ENCODE measurements at places on chromosomes 13 and 19.

DNA sequence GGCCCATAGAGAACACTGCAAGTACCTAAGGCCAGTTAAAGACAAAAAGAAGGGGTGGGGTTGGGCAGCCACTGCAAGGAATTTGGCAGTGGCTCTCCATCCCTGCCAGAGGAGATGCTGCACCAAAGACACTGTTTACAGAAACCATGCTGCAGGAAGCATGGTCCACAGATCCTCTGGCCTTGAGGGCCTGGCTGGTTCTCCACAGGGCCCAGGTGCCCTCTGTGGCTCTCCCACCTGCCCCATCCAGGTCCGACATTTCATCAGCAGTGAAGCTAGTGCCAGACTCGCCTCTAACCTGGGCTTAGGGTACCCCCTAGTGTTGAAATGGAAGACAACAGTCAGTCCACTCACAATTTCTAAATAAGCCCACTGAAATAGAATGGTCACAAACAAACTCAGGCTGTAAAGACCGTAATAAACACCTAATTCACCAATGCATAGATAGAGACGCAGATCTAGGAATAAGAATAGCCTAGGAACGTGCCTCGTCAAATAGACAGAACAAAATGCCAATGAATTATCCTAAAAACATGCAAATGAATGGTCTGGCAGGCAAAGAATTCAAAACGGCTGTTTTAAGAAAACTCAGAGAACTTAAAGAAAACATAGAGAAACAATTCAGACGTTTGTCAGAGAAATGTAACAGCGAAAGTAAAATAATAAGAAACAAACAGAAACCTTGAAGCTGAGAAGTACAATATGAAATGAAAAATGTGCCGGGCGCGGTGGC lies 23.3 kb downstream of the LYPD4 start:
- DNase-seq = peak; percentile 87

DNA sequence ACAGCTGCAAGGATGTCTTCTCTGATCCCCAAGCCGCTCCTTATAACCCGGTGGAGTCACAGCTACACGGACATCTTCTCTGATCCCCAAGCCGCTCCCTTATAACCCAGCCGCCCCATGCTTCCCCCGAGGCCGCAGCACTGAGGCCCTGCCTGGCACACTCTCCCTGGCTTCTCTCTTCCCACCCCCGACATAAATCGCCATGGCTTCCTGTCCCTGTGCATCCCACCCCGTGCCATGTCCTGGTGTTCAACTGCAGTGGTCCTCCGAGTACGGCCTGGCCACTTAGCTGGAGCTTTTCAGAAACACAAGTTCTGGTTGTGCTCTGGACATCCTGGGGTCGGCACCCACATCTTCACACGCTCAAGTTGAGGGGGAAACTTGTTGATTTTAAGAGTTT lies 60.4 kb downstream of the RASA3 start:
- DNase-seq = no peak

DNA sequence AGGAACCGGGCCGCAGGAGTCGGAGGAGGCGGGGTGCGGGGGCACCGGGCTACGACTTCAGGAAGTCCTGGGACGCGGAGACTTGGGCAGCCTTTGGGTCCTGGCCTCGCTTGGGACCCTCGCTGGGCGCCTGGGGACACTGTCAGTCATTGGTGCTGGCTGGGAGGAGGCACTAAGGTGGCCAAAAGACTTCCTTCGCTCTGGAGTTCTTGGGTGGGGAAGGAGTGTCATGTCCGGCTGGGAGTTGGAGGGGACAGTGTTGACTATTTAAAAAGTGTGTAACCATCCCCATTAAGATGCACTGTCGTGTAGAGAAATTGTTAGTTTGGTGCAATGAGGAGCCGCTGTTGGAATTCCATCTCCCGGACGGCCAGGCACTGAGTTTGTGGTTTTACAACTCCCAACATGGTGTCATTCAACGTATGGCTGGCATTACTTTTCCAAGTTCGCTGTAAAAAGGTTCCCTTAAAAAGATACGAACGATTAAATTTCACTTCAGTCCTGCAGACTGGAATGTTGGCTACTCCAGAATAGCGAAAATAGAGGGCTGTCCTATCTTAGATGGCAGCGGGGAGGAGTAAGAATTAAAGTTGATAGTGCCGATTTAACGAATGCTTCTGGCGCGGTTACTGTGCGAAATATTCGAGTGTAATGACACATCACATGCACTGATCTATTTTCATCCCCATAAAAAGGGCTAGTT lies 776 bp downstream of the DNAJC3 start:
- DNase-seq = no peak

DNA sequence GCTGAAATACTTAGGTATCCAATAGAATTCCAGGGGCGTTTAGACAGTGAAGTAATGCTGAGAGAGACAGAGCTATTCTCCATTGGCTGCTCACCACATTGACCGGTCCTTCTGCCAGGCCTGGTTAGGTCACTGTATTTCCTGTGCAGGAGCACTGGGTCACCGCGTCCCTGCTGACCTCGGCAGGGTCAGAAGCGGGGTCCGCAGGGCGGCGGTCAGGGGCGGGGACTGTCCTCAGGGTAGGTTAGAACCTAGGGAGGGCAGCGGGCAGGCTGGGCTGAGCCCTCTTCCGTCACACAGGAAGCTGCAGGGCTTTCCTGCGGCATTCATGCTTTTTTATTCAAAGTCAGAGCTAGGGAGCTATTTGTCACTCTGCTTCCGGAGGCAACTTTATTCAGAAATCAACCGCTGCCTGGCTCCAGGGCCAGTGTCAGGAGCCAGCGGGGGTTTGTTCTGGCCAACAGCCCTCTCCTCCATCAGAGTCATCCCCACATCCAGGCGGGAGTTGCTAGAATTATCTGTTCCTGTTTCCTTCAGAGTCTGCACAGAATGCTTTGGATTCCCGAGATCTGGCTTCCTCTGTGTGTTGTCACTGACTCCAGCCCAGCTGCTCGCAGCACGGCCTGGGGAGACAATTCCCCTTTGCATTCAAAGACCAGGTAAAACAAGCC lies 81.2 kb upstream of the WASF3 start:
- no peak for DNase-seq

DNA sequence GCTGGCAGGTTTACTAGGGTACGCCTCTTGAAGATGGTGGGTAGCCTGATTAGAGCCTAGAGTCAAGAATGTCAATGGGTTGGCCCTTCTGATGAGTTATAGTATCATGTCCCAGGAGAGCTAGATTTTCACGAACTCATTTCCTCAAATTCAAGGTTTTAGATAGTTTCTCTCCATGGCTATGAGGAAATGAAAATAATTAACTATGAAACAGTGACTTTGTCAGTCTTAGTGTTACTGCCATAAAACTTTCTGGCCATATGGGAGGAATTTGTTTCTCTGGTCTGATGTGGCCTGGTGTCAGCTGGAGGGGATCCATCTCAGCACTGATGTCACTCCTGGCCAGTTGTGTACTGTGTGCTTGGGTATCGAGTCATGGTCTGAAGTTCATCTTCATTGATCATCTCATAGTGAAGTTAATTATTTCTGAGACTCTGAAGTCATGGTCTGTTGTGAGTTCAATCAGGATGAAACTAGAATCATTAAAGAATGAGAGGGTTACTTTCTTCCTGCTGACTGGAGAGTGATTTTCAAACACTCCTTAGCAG lies 49.4 kb upstream of the TNFSF11 start:
- DNase-seq = no peak

GRCh38 chr19:56538254-56538760 lies 441 bp upstream of the ZFP28 start:
- peak; percentile 41 for DNase-seq

- peak; percentile 55 for DNase-seq
Observed at GRCh38 chr19:35644987-35645679, 3.0 kb upstream of the COX6B1 start.

- DNase-seq = no peak
Observed at GRCh38 chr13:99354371-99354951, 47.3 kb upstream of the GPR183 start.

DNA sequence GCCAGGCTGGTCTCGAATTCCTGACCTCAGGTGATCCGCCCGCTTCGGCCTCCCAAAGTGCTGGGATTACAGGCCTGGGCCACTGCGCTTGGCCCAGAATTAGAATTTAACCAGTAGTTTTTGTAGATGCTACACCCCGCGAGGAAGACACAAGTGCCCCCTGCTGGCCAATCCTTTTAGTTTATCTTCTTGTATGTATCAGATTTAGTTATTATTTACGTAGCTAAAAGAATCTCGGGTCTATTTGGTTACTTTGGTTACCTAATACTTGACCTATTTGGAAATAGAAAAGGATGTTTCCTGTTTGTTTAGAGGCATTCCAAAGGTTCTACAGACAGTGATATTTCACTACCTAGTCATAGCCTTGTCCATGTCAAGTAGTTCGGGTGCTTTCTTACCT lies 22.0 kb downstream of the MUC16 start:
- no peak for DNase-seq

DNA sequence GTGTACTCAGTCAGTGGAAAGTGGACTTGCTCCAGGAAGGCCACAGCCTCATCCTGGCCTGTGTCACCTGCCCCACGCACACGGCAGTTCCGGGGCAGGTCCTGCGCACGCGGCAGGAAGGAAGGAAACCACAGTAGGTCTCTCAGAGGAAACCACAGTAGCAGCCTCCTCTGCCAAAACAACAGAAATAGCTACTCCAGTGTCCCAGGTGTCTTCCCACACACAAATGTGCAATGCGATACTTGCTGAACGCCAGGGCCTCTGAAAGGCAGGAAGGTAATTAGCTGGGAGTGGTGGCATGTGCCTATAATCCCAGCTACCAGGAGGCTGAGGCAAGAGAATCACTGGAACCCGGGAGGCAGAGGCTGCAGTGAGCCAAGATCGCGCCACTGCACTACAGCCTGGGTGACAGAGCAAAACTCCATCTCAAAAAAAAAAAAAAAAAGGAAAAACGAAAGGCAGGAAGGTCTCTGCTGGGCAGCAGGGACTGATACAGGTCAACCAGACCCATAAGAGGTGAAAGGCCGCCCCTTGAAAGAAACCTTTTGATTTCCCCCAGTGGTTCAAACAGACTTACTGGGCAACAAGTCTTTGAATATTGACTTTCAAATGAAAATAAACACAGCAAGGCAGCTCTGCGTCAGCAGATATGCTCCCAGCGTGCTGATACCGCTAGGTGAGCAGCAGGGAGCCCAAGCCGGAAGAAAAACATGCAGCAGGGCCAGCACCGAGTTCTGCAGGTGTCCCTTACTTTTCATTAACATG lies 49.5 kb downstream of the CRYL1 start:
- DNase-seq = no peak

- DNase-seq = no peak
Observed at GRCh38 chr13:33441015-33441414, 155.5 kb upstream of the STARD13 start.

DNA sequence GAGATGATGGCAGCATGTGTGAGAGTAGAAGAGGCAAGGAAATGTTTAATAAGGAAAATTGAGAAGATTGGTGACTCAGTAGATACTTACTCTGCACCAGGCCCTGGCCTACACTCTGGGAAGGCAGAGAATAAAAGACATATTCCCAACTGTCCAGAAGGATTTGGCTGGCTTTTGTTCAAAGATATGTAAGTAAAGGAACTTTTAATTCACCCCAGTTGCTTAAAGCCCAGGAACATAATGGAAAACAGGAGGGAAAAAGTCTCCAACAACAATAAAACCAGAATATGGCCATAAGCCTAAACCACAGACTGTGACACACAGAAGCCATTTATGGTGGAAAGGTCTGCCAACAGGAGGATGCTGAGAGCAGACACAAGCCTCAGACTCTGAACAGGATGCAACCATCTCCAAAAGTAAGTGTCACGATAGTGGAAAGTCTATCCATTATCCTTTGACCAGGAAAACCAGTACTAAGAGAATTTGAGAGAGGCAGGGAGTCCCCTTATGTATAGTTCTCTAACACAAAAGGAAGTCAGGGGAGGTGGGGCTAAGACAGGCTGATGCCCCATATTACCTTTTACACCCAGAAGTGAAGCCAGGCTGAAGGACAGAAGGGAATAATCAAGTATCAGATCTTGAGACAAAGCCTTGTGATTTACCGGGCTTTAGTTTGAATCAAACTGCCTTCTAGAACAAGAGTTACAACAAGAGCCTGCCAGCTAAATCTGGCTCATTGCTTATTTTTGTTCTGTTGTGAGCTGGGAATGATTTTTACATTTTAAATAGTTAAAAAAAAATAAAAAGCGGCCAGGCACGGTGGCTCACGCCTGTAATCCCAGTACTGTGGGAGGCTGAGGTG lies 169.5 kb upstream of the STARD13 start:
- DNase-seq = no peak

- DNase-seq = no peak
Observed at GRCh38 chr13:31747291-31747690, 8.0 kb downstream of the RXFP2 start.

- DNase-seq = no peak
Observed at GRCh38 chr19:17058236-17058635, 17.0 kb downstream of the HAUS8 start.

- no peak for DNase-seq
Observed at GRCh38 chr19:39082745-39083598, 1.2 kb upstream of the ACP7 start.

- no peak for DNase-seq
Observed at GRCh38 chr19:47313754-47314295, 4.2 kb downstream of the C5AR1 start.

DNA sequence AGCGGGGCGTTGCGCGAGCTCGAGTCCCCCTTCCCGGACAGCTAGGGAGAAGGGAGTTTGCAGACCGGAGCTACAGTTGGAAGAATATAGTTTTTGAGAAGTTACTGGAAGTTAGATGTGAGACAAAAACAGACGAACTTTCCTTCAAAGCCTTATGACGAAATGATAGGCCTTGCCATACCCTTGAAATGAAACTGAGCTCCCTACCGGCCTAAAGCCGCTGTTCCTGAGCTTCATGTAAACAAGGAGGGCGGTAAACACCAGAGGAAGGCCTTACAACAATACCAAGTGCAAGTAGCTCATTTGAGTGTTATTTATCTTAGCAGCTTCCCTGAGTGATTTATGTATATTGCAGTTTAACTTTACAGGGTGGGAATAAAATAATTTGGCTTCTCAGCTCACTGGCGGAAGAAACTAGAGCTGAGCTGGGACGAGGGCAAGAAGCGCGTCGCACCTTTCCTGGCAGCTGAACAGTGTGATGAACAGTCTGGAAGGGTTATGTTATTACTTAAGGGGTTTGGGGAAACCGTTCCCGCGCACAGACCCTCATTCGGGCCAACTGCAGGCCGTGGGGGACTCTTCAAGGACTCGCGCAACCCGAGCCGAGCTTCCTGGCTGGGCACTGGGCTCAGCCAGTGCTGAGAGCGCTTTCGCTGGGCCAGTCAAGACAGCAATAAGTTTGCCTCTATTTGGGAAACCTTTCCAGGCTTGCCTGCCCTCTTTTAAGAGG lies 111.2 kb downstream of the KCNRG start:
- peak; percentile 26 for DNase-seq

DNA sequence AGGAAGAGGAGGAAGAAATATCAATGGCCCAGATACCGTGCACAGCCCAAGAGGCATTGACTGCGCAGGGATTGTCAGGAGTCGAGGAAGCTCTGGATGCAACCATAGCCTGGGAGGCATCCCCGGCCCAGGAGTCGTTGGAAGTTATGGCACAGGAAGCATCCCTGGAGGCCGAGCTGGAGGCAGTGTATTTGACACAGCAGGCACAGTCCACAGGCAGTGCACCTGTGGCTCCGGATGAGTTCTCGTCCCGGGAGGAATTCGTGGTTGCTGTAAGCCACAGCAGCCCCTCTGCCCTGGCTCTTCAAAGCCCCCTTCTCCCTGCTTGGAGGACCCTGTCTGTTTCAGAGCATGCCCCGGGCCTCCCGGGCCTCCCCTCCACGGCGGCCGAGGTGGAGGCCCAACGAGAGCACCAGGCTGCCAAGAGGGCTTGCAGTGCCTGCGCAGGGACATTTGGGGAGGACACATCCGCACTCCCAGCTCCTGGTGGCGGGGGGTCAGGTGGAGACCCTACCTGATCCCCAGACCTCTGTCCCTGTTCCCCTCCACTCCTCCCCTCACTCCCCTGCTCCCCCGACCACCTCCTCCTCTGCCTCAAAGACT lies 36.0 kb downstream of the KEAP1 start:
- no peak for DNase-seq

- no peak for DNase-seq
Observed at GRCh38 chr13:37484056-37484455, 114.5 kb downstream of the POSTN start.
